ENCODE measurements at places on chromosomes 1 and 21.

DNA sequence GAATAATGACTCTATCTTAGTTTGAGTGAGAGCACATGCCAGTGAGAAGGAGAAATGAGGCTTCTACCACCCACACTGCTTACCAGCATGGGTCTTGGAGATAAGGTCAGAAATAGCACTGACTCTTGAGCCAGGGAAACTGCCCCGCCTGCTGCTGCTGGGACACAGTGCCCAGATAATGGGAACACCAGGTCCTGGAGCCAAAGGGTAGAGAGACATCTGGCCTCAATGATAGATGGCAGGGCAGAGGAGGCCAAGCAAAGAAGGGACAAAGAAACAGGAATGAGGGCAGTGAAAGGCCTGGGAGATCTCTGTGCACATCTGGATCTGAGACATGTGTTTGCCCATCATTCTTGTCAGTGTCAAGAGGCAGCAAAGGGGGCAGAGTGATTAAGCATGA lies 97.4 kb downstream of the MIS18A start:
- no peak for DNase-seq

DNA sequence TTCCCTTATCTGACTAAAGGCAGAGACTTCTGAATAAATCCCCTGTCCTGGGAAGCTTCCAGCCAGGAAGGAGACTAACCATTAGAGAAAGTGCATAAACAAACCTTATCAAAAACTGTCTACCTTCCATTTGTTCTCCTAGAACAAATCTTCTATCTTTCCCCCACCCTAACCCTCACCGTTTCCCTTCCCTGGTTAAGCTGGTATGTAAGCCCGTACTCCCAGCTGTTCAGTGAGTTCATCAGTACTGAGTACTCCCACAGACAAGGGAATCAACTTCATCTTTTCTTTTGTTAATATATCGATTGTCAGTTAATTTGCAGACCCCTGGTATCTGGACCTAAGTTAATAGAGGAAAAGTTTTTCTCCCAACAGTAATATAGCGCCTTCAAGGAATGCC lies 20.1 kb upstream of the COG2 start:
- DNase-seq: no peak

DNA sequence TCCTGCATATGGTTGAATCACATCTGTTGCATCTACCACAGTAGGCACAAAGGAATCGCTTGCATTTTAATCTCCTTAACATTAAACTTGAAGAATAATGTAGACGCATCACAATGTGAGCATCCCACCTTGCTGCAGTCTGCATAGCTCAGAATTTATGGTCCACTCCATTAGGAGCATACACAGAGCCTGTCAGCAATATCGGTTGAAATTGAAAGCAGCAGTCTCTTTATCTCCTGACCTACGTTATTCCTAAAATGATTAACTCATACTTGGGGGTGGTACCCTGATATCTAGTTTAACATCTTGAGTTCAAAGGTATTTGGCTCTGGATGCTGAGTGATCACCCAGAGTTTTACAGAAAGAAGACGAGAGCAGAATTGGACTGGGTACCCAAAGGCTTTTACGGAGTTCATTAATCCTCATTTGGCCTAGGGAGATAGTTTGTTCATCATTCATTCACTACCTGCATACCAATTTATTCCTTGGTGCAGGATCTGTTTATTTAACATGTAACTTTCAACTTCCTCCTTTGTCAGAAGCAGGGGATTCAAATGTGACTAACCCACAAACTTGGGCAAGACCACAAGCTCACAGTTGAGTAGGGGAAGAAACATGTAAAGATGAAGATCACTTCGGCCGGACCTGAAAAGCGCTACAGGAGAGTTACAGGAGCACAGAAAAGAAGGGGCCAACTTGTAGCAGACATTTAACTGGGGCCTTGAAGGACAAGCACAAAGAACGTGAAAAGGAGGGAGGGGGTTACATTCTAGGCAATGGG lies 187.9 kb downstream of the DAB1 start:
- no peak for DNase-seq

DNA sequence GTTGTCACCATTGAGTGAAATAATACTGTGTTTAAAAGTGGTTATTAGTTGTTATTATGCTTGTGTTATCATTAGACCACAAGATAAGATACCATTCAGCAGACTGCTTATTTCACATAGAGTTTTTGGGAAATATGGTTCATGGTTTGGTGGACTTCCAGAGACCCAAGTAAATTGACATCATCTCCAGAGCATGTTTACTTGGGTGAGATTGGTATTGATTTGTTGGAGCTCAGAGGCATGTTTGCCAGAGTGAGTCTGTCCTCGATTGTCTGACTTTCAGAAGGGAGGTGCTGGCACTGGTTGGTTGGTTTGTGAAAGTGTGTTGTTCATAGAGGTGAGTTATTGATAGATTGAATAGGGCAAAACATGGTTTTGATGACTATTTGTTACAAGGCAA lies 291.4 kb downstream of the TGFB2 start:
- no peak for DNase-seq

DNA sequence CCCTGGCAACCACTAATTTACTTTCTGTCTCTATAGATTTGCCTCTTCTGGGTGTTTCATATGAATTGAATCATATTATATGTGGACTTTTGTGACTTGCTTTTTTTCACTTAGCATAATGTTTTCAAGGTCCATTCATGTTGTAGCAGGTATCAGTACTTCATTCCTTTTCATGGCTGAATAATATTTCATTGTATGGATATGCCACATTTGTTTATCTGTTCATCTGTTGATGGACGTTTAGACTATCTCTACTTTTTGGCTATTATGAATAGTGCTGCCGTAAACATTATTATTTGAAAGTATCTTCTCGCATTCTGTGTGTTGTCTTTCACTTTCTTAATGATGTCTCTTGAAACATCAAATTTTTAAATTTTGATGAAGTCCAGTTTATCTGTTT lies 32.8 kb upstream of the CD101 start:
- no peak for DNase-seq

DNA sequence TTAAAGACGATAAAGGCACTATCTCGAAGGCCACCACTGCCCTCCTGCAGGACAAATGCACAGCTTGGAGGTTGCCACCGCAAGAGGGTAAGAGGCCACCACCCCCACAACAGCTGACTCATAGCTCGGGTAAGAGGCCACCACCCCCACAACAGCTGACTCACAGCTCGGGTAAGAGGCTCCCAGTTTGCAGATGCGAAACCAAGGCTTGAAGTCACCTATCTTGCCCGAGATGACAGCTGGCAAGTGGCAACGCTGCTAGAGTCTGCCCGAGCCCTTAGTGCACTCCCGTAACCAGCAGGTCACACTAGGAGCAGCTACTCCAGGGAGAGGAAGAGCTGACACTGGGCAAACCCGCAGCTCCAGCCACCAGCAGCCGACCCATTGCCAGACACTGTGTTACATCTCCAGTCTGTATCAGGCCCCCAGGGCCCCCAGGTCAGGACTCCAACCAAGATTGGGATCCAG lies 17.1 kb upstream of the SPSB1 start:
- DNase-seq: no peak

- no peak for DNase-seq
Measured at GRCh38 chr1:94773931-94774422, 46.2 kb upstream of the SLC44A3 start.

DNA sequence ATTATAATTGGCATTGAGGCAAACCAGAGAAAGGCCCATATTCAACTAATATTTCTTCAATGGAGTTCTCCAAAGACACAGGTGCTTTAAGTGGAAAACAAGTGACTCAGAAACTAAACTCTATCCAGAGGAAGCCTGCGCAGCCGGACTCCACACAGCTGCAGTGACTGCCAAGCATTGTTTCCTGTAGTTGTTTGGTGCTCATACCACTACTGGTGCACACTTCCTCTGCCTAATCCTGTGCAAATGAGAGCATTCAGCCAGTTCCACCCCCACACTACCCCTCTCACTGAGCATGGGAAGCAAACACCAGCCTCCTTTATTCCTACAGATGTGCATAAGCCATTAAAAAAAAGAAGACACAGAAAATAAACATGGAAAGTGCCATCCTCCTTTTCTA lies 102.9 kb downstream of the VAV3 start:
- no peak for DNase-seq

- DNase-seq: no peak
Measured at GRCh38 chr1:233281711-233282581, 13.6 kb downstream of the PCNX2 start.

DNA sequence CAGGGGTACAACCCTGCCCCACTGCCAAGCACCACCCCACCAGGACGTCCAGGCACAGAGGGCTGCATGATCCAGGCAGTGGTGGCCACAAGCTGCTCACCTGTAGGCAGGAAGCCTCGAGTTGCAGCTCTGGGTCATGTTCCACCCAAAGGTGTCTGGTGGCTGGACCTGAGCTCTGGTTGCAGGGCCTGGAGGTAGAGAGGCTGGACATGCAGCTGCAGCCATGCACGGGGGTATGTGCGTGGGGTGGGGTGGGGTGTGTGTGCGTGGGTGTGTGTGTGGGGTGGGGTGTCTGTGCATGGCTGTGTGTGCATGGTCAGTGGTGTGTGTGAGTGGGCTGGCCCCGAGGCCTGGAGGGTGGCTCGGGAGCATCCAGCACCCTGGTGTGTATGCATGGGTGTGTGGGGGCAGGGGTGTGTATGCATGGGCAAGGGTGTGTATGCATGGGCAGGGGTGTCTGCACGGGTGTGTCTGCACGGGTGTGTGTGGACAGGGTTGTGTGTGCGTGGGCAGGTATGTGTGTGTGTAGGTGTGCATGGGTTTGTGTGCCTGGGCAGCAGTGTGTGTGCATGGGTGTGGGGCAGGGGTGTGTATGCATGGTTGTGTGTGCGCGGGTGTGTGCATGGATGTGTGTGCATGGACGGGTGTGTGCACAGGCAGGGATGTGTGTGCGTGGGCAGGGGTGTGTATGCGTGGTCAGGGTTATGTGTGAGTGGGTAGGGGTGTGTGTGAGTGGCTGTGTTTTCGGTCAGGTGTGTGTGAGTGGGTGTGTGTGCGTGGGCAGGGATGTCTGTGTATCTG lies 15.6 kb downstream of the ARHGEF16 start:
- DNase-seq: no peak

DNA sequence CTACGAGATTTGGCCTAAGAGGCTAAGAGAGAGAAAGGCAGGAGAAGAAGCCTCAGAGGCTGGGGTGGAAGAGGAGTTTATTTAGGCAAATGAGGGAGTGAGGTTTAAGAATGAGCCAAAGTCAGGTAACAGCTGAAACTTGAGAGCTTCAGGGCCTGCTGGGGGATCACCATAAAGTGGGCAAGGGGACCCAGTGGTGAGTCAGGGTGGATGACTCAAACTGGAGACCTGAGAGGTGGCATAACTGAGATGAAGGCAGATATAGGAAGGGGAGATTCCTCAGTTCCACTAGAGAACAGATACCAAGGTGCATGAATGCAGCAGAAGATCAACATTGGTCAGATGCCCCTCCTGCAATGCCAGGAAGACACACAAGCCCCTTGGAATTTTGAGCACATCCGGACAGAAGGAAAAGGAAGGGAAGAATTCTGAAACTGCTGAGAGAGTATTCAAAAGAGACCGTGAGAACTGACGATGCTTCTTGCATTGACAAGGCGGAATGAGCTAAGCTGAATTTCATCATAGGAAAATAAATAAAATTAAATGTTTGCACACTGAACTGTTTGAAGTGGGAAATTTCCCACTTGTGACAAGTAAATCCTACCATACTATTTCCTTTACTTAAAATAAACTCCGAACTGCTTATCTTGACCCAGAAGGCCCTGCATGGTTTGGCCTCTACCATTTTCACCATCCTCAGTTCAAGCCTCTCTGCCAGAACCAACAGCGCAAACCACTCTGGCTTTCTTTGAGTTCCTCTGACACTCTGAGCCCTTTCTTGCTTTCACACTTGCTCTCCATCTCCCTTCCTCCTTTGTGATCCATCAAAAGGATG lies 94.1 kb downstream of the NMNAT2 start:
- DNase-seq: no peak

- no peak for DNase-seq
Measured at GRCh38 chr1:22544606-22545005, 18.7 kb upstream of the EPHA8 start.
